CD4-positive, CD25-positive, alpha-beta regulatory T cell (primary cell): ENCODE measurements at places on chromosomes 11 and 22. TPM values are rescaled to one million over a fixed set of nuclear protein-coding genes. Genes with fewer than 3 reads are reported as not detected.
A peak's percentile ranks its signal among the peaks of the same experiment; 100 is the strongest.

- peak; percentile 64 for DNase-seq
Observed at GRCh38 chr11:75214411-75214821, 26.2 kb upstream of the TPBGL start.

DNA sequence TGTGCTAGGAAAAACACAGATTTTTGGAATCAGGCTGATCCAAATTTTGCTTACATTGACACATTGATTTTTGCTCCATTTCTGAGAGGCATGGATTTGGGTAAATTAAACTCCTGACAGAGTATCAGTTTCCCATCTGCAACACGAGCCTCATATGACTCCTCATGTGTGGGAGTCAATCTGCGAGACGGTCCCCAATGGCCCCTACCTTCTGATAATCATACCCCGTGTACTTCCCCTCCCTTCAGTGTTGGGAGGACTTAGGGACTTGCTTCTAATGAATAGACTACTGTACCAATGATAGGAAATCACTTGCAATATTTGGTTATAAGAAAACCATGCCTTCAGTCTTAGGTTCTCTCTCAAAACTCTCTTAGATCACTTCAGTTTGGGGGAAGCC is 302.7 kb downstream of the ETS1 start:
- no peak for DNase-seq

TTLL12 gene
- total RNA-seq: 14.1 TPM

DNA sequence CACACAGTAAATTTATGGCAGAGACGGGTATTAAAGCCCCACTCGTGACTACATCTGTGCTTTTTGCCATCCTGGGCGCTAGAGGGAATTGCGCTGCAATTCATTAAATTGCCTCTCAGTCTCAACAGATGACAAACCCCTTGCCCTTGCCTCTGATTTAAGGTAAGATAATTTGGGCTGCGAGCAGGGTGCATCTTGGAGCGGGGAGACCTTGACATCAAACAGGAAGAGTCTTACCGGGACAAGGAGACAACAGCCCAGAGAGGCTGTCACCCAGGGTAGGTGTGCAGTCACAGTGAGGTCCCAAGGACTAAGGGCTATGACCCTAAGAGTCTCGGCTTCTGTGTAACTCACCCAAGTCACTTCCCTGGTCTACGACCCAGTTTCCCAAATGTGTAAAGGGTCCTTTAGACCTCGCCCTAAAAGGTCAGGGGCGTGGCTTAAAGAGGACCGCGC is 449 bp upstream of the TOM1 start:
- no peak for DNase-seq

SEPTIN3 gene
- 0.67 TPM for total RNA-seq

MAP6 gene
- total RNA-seq: 0.44 TPM

DNA sequence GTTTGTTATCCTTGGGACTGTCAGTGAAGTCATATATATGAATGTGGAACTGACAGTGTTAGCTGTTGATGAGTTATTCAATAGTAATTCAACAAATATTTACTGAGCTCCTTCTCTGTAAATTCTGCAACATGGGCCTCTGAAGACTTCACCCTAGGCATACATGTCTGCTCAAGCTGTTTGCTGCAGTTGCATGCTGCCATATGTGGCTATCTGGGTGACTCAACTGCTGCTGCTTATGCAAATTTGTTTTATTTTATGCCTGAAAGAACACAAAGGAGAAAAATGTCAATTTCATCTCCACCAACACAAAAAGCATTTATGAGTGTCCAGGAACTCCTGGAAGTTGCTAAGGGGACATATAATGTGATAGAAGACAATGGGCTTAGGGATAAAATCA is 417.6 kb downstream of the AASDHPPT start:
- no peak for DNase-seq

DNA sequence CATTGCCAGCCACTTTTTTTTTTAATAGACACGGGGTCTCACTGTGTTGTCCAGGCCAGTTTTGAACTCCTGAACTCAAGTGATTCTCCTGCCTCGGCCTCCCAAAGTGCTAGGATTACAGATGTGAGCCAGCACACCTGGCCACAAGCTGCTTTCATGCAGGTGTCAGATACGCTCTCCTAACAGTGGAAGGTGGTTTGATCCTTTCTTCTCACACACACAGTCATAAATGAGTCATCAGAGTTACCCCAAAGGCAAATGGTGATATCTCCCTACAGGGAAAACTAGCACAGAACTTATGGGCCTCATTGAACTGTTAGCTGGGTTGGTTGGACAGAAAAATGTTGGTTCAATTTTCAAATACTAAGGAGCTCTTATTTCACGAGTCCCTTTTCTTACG is 38.2 kb upstream of the UBASH3B start:
- no peak for DNase-seq

GRCh38 chr11:120931057-120931779 is 92.7 kb upstream of the TBCEL start:
- DNase-seq: no peak

TEX12 gene
- 0.67 TPM for total RNA-seq

AP1B1 gene
- total RNA-seq: 40.8 TPM
